ENCODE measurements at places on chromosomes 1 and 21. TPM values are rescaled to one million over a fixed set of nuclear protein-coding genes. Genes with fewer than 3 reads are reported as not detected.

The ETV3L gene
- not detected for total RNA-seq

The CACNA1E gene
- total RNA-seq: not detected

The INAVA gene
- not detected for total RNA-seq

The OR2G6 gene
- not detected for total RNA-seq

The CAPN8 gene
- not detected for total RNA-seq

The SPRR4 gene
- total RNA-seq: not detected

Data from thoracic aorta endothelial cell (primary cell).